Activated CD8-positive, alpha-beta memory T cell treated with anti-CD3 and anti-CD28 coated beads for 48 hours (primary cell): ENCODE measurements at places on chromosomes 3 and 15.

DNA sequence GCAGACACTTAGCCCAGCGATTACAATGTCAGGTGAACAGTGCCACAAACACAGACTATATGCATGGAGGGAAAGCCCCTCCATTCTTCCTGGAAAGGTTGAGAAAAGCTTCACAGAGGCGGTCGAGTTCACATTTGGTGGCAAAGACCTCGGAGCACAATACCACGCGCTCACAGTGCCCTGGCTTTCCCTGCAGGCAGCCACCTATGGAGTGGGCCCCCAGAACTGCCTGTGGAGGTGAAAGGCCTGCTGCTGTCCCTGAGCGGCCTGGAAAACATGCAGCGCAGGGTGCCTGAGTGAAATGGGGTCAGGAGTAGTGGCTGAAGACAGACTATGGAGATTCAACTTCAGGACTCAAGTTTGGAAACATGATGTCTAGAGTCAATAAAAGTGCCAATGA is 26.9 kb downstream of the PDIA5 start:
- DNase-seq = no peak

DNA sequence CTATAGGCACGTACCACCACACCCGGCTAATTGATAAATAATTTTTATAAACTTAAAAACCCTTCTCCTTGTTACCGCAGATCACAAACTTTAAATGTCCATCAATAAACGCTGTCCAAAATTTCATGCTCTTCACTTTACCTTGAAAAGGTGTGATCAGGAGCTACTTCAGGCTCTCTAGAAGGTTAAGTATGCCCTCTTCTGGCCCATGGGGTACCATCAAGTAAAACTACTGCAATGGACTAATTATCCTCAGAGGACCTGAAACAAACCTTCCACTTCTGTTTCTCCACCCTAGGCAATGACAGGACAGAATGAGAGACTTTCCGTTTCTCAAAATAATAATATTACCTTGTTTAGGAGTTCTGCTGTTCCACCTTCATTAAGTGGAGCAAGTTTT is 9.2 kb downstream of the LZTFL1 start:
- no peak for DNase-seq

DNA sequence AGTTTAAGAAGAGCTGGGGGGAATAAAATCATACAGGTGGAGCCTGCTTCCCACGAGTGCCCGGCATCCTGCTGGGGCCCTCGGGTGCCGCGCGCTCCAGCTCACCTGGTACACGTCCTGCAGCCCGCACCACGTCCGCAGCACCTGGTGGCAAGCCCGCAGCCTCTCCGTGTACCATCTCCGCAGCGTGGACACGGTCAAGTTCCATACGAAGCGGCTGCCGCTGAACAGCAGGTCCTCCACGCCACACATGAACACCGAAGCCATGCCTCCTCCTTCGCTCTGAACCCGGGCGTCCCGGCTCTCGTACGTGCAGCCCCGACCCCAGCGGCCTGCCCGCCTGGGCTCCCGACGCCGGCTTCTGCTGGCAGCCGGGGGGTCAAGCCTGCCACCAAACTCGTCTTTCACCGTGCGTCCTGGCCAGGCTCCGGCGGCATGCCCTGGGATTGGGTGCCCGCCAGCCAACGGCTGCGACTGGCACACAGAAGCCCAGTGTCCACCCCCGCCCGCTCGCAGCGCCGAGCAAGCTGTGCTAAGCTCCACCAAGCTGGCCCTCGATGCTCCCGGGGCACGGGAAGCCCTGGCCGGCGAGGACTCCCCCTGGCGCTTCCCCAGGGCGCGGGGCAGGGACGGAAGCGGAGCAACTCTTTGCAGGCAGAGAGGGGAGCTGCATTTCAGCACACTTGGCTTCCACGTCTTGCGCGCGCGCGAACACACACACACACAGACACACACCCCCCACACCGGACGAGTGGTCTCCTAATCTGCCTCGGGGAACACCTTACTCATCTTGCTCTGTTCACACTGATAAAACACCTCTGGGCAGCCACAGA is at the start of gene FRMD4B:
Gene FRMD4B, minus strand, starts transcription at position 366 of the 833 bp plus-strand sequence. Its CDS starts 99 bp downstream, at position 267.
- DNase-seq = no peak

DNA sequence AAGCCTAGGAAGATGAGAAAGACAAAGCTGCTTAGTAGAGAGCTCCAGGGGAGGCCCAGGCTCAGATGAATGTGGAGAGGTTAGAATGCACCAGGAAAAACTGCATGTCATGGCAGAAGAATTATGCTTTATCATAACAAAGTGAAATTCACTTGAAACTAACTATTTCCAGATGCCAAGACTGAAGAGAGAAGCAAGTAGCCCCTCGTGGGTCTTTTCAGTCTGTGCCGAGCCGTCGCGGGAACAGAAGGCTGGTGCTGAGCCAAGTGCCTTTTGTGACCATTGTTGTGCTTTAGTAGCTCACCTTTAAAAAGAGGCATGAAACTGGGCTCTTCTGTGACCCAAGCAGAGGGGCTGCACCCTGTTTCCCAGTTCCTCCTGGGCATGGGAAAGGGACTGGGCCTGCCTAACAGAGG is 73.2 kb downstream of the CHDH start:
- no peak for DNase-seq

GRCh38 chr15:31080591-31081014 is 20.9 kb downstream of the TRPM1 start:
- DNase-seq = no peak

DNA sequence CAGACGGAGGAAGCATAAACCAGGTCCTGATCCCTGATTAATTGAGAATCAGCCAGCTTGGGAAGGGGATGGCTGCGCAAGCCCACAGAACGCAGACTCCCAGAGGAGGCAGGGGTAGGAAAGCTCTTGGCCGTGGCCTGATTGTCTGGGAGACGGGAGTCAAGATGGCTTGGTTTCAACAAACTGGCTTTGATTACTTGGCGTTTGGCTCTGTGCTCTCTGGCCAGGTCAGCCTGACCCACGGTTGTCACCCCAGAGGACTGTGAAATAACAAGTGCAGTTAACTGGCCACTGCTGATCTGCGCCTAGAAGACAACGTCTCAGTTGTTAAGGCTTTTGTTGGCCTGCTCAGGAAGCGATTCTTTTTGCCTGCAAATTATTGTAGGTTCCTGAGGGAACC is 387.0 kb upstream of the PROK2 start:
- DNase-seq = no peak

DNA sequence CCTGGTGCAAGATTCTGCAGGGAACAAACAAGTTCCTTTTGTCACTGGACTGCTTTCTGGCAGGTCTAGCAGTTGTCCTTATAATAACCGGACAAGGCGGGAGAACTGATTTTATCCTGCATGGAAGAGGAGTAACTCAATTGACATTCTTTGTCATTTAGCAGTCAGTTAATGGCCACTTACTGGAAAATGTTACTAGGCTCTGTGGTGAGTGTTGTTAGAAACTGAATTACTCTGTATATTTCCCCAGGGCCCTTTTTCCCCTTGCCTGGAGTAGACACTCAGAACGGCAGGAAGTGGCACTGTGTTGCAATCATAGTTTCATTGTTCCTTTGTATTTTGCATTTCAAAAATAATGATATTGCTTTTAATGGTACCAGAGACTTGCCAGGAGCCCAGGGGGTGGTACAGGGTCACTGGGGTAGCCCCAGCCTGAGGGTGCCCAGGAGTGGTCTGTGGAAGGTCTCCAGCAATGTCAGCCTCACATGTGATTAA is 318.6 kb upstream of the LRRFIP2 start:
- DNase-seq = no peak

DNA sequence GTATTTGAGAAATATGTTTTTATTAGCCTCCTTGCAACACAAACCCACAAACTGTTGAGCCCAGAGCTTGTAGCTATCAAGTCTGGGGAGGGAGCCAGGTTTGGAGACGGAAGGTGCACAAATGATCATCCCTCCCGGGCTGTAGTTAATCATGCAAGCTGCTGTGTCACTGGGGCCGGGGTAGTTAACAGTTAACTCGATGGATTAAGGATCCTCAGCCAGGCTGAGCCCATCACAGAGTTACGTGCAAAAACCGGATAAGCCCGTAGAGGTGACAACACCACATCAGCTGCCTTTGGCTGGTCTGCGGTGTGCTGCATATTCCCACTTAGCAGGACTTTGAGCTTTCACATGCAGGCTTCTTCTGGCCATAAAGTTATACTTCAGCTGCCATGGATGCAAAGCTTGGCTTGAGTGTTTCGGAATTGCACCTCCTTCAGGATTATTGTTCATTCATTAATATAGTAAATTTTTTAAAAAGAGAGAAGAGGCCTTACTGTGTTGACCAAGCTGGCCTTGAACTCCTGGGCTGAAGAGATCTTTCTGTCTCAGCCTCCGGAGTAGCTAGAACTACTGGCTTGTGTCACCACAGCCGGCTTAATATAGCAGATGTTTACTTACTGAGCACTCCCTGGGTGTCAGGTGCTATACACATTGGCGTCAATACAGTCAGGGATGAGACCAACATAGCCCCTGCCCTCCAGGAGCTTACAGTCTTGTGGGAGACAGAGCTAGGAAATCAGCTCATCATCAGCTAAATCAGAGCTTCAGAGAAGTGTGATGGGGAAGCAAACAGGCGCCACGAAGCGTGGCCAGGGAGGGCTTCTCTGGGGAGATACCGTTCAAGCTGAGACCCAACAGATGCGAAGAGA is 226.8 kb upstream of the BHLHE40 start:
- DNase-seq = no peak

GRCh38 chr15:88220443-88221335 is 35.9 kb downstream of the NTRK3 start:
- no peak for DNase-seq

GRCh38 chr3:161354554-161354953 is 16.8 kb downstream of the SPTSSB start:
- DNase-seq = no peak

DNA sequence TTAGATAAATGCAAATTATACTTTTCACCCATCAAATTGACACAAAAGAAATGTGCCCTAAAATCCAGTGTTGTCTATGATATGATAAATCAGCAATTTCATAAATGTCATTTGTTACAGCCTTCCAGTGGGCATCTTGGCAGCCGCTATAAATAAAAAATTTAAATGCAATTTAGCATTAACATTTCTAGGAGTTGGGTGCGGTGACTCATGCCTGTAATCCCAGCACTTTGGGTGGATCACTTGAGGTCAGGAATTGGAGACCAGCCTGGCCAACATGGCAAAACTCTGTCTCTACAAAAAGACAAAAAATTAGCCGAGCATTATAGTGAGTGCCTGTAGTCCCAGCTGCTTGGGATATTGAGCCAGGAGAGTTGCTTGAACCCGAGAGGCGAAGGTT is 65.9 kb upstream of the POMGNT2 start:
- DNase-seq = no peak

DNA sequence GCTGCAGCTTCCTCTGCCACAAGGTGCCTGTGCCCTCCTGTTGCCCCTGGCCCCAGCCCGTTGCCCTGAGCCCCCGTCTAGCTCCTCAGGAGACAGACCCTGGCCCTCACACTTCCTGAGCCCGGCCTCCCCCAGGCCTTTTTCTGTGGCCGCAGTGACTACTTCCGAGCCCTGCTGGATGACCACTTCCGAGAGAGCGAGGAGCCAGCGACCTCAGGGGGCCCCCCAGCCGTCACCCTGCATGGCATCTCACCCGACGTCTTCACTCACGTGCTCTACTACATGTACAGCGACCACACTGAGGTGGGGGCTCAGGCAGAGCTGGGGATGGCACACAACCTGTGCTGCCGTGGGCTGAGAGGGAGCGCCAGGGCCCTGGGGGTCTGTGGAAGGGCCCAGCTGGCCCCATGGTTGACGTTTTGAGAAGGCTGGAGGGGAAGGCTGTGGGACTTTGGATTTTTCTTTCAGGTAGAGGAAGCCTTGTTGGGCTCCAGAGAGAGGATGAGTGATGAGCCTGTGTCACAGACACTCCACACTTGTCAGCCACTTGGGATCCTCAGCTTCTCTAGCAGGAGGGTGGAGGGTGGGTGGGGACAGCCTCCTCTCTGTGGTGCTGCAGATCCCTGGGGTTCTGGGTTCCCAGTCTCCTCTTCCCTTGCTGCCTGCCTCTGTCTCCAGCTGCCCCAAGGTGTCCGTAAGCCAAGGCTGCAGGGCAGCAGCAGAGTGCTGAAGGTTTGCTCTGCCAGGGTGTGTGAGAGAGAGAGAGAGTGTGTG is 5.0 kb downstream of the ABTB1 start:
- DNase-seq = no peak

DNA sequence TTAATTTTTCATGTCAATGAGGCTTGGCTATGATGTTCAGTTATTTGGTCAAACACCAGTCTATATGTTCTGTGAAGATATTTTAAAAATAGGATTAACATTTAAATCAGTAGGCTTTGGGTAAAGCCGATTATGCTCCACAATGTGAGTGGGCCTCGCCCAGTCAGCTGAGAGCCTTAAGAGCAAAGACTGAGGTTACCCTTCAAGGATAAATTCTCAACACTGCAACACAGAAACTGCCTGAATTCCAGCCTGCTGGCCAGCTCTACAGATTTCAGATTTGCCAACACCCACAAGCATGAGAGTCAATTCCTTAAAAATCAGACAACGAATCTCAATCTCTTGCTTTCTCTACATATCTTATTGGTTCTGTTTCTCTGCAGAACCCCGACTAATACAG is 188.3 kb downstream of the PLCH1 start:
- no peak for DNase-seq

DNA sequence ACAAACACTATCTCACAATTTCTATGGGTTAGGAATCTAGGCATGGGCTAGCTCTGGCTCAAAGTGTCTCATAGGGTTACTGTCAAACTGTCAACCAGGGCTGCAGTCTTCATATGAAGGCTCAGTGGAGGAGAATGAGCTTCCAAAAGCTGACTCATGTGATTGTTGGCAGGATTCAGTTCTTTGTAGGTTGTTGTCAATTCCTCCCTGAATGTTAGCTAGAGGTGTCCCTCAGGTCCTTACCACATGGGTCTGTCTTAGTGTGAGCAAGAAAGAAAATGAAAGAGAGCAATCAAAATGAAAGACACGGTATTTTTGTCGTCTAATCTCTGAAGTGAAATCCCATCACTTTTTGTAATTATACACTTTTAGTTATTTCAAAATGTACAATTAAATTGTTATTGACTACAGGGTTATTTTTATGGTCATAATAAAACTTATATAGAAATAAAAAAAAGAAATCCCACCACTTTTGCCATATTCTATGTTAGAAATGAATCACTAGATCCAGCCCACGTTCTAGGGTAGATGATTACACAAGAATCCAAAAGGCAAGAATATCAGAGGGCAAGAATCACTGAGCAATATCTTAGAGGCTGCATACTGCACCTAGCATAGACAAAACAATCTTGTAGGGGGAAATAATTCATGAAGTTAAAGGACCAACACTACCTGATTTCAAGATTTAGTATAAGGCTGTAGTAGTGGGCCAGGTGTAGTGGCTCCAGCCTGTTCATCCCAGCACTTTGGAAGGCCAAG is 8.4 kb downstream of the ACSBG1 start:
- no peak for DNase-seq

GRCh38 chr3:161050935-161051334 is 54.2 kb downstream of the B3GALNT1 start:
- DNase-seq = no peak

- no peak for DNase-seq
These were observed 1.6 kb downstream of the FAM131A start for GRCh38 chr3:184339001-184339400.
